ENCODE measurements at places on chromosomes 1 and 21.

DNA sequence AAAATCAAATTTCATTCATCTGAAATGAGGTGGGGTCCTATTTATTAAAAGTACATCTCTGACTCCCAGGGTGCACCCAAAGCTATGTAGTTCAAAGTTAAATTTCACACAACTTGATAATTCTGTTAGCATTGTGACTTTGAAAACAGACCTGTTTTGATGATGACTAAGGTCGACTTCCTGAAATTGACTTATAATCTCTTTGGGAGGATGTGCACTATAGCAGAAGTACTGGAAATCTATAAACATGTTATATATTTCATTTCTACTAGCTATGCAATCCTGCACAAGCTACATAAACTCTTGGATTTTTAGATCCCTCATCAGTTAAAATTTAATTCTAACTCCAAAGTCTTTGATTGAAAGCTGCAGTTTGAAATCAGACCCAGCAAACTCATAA is 507.6 kb downstream of the NEGR1 start:
- no peak for DNase-seq

DNA sequence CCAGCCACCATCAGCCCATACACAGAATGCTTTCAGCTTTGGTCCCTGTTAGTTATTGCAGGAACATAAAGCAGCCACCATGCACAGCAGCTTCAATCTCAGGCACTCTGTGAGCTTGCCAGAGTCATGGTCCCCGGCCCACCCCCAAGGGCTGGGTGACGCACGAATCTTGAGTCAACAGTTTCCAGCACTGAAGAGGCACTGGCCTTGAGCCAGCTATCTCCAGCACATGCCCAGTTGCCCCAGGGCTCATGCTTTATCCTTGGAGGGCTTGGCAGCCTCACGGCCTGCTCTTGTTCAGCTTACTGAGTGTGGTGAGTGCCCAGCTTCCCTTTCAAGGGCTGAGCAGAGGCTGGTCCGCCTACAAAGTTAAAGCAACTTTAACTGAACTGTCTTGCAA is 200.7 kb upstream of the RAB4A start:
- peak; percentile 81 for DNase-seq

GRCh38 chr1:9395018-9395417 is 102.3 kb downstream of the SPSB1 start:
- no peak for DNase-seq

DNA sequence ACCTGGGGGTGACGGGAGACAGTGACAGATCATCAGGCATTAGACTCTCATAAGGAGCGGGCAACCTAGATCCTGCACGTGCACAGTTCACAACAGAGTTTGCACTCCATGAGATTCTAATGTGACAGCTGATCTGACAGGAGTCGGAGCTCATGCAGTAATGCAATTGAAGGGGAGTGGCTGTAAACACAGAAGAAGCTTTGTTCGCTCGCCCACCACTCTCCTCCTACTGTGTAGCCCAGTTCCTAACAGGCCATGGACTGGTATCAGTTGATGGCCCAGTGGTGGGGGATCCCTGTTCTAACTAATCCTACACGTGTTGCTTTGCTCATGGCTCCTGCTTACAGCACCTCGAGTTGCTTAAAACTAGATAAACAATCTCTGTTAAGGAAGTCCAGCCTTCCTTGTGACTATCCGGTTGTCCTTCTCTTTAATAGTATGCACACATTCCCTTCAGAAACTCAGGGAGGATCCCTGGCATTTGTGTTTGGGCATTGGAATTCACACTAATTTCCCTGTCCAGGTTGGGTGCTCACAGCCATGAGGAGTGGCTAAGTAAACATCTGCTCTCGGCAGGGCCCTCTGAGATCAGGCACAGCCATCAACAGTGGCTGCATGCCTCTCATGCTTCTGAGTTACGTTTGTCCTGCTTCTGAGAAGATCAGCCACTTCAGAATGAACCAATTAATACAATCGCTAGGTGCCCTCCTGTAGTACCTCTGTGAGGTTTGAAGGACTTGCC is 21.1 kb upstream of the F3 start:
- DNase-seq: no peak

DNA sequence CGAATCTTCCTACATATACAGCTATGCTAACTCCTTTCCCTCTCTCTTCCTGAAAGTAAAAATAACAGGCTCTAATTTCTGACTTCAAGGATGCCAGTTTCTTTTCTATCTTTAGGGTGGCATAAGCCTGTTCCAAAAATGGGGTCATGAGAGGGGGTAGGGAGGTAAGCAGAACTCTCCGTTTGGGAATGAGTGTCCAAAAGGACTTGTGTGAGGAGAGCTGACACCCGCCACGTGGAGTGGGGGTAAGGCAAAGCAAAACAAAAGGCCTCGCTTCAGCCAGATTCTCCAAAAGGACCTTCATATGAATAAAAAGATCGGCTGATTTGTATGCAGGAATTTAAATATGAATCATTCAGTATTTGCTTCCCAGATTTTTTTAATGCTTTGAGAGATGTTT is 28.6 kb downstream of the PLPPR4 start:
- peak; percentile 4 for DNase-seq

DNA sequence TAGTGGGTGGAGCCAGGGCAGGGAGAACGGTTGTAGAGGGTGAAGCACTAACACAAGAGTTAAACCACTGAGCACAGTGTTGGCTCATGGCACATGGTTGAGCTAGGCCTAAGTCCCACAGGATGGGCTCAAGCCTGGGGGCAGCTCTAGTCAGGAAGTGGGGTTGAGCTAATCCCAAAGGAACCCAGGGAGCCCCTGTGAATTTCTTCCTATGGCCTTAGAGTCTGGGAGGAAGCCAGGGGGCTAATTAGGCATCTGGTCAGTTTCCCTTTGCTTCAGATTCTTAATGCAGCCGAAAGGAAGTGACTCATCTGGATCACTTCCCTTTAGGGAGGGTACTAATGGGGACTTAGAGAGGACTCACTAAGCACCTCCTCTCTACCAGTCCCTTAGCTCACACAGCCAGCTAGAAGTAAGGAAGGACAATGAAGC is 10.1 kb downstream of the CFAP45 start:
- DNase-seq: peak; percentile 15

DNA sequence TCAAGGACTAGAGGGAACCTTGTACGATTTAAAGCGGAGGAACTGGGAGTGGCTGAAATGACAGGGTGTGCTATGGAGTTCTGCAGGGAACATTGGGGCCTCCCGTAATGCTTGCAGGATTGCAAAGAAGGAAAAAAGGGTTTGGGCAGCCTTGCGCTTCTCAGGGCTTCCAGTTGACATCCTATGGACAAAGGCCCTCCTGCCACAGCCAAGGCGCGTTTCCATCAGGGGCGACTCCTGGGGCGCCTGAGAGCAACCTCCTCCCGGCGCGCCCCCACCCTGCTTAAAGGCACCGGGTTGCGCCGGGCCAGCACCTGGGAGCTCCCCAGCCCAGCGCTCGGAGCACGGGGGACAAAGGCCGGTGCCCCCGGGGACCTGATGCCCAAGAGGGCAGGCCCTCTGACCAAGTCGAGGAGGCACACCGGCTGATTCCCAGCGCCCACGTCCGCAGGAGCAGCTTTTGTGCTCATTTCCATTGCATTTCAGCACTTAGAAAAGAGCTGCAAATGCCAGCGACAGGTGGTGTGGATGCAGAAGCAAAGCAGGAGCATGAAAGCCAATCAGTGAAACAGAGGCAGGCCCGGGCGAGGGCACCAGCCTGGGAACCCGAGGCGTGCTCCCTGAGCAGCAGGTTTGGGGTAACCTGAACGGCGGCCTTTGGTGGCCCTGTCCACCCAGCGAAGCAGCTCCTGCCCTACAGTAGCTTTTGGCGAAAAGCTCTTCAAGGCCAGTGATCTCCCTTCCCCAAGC is 17.6 kb upstream of the RNF187 start:
- no peak for DNase-seq

GRCh38 chr1:155729031-155729898 is 40.4 kb downstream of the DAP3 start:
- DNase-seq: peak; percentile 81

- DNase-seq: peak; percentile 66
These were observed 72.2 kb upstream of the SELENON start for GRCh38 chr1:25727635-25728286.

DNA sequence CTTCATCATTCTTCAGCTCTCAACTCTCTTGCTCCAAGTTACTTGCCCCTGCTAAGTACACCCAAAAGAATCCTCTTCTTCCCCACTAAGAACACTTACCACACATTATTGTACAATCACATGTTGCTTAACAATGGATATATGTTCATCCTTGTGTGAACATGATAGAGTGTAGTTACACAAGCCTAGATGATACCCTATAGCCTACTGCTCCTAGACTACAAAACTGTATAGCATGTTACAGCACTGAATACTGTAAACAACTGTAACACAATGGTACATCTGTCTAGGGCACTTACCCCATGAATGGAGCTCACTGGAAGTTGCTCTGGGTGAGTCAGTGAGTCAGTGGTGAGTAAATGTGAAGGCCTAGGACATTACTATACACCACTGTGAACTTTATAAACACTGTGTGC is 77.4 kb downstream of the RERE start:
- no peak for DNase-seq

DNA sequence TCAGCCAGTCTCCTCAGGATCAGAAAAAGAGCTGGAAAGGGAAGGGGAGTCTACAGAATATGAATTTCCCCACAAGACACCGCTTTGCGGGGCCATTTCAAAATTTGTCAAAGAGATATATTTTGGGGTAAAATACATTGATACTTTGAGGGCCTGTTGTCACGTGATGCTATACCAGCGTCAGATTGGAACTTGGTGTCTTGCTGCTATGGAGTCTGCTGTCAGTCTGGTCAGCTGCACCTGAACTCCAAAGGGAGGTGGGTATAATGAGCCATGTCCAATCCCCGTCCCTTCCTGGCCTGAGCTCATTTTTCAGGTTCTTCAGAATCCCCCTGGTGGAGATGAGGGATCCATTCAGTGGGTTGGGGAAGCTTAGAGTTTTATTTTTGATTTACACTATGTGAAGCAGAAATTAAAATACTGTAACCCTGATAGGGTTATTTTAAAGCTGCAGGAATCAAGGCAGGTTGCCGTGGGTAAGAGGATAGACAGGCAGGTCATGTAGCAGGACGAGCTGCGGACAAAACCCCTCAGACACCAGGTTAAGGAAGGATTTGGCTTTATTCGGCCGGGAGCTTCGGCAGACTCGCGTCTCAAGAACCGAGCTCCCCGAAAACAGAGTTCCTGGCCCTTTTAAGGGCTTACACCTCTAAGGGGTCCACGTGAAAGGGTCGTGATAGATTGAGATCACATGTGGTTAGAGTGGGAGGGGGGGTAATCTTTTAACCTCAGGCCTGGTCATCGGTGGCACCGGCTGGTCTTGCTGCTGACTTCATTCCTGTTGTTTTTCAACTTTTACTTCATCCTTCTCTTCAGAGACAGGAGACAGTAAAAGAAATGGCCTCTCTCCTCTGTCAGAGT is 2.2 kb upstream of the POFUT2 start:
- DNase-seq: no peak

GRCh38 chr1:109784551-109785252 is 21.0 kb upstream of the EPS8L3 start:
- DNase-seq: no peak

DNA sequence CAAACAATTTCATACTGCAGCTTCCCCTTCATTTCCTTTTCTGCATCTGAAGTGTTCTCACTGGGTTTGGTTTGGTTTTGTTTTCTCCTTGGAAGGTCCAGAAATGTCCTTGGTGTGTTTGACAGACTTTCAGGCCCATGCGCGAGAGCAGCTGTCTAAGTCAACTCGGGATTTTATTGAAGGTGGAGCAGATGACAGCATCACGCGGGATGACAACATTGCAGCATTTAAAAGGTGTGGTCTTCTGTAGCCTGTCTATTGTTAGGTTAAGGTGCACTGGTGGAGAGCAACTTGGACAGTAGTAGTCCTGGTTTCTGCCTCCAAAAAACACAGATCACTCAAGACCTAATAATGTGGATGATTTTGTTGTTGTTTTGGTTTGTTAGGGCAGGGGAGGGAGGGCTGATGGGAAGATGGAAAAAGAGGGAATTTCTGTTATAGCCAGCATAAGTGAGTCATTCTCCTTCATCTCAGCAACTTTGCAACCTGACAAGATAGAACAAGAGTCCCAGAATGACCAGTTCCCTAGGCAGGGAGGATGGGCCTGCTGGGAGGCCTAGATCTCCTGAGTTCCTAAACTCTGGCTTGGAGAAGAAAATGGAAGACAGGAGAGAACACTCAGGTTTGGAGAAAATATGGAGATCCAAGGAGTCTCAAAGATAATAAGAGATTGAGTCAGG is 12.5 kb downstream of the HAO2 start:
- DNase-seq: no peak

DNA sequence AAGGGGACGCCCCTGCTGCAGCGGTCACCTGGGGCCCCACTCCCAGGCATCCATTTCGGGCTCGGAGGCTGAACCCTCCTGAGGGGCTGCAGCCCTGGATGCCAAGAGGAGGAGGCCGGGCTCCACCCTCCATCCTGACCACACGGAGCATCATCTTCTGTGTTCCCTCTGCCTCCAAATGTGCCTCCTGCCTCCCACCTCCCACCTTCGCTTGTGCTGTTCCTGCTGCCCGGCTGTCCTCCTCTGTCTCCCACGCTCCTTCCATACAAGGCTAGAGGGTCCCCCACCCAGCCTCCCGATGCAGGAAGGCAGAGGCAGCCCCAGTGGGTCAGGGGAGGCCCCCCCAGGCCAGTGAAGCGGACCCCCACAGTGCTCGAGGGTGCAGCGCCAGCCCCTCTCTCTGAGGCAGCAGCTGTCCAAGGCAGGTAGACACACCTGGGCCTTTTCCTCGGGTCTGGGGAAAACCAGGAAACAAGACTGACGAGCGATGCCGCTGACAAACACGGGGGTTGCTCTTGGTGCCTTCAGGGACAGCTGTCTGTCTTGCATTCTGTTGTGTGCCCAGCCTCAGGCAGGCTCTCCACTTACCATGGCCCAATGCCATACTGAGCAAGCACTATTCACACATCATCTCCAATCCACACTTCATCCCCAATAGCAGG is 16.8 kb upstream of the PLEKHG5 start:
- DNase-seq: no peak

Measured in brain (organoid and tissue), 16 donors.